ENCODE measurements at places on chromosomes 1 and 21.

DNA sequence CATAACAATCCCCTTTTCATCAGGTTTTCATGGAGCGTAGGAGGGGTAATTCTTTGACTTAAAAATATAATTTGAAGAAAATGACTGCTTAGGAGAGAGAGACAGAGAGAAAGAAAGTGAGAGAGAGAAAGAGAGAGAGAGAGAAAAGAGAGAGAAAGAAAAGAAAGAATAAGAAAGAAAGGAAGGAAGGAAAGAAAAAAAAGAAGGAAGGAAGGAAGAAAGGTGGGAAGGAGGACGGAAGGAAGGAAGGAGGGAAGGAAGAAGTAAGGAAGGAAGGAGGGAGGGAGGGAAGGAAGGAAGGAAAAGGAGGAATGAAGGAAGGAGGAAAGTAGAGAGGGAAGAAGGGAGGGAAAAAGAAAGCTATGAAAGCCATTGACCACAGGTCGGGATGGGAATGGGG, 10.8 kb upstream of the DEGS1 start:
- DNase-seq: no peak

DNA sequence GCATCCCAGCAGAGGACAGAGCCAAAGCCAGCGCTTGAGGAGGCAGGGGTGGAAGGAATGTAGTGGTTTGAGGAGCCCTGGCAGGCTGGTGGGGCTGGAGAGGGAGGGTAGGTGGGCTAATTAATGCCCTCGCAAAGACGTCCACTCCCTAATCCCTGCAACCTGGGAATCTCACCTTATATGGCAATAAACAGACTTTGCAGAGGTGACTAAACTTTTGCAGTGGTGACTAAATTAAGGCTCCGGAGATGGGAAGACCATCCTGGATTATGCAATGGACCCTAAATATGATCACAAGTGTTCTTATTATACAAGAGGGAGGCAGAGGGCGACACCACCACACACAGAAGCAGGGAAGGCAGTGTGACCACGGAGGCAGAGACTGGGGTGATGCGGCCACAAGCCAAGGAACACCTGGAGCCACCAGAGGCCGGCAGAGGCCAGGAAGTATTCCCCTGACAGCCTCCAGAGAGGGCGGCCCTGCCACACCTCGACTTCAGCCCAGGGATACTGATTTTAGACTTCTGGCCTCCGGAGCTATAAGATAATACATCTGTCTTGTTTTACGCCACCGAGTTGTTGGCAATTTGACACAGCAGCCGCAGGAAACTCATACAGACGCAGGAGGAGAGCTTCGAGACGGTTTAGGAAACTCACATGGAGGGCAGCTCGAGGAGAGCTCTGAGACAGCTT, 23.1 kb upstream of the NPPB start:
- no peak for DNase-seq

GRCh38 chr1:219682788-219683187, 69.9 kb upstream of the ZC3H11B start:
- DNase-seq: no peak

- DNase-seq: no peak
Observed at GRCh38 chr1:200659269-200659668, 10.4 kb downstream of the DDX59 start.

- no peak for DNase-seq
Observed at GRCh38 chr1:202563818-202564217, 146.4 kb downstream of the SYT2 start.

GRCh38 chr1:181084606-181084969, 3.9 kb upstream of the IER5 start:
- DNase-seq: no peak

DNA sequence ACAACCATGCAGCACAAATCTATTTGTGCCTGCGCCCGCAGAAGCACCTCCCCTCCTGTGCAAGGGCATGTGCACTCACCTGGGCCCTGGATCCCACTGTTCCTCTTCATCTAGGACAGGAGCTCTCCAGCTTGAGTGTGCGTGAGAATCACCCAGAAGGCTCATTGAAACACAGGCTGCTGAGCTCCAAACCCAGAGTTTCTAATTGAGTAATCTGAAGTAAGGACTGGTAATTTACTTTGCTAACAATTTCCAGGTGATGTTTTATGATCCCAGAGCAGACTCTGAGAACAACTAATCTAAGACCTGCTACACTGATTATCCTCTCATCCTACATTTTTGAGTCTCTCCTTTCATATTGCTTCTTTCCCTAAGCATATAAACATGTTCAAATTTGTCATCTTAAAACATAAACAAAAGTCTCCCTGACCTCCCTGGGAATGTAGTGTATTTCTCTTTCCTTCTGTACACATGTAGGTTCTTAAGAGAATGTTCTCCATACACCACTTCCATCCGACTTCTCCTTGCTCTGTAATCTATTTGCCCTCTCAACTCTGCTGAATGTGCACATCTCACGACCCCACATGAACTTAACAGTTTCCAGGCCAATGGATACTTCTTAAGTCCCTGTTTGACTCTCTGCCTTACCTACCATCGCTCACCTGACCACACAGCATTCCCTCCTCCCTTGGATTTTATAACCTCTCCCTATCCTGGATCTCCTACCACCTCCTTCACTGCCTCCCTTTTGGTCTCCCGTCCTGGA, 522.5 kb downstream of the SMYD3 start:
- no peak for DNase-seq

DNA sequence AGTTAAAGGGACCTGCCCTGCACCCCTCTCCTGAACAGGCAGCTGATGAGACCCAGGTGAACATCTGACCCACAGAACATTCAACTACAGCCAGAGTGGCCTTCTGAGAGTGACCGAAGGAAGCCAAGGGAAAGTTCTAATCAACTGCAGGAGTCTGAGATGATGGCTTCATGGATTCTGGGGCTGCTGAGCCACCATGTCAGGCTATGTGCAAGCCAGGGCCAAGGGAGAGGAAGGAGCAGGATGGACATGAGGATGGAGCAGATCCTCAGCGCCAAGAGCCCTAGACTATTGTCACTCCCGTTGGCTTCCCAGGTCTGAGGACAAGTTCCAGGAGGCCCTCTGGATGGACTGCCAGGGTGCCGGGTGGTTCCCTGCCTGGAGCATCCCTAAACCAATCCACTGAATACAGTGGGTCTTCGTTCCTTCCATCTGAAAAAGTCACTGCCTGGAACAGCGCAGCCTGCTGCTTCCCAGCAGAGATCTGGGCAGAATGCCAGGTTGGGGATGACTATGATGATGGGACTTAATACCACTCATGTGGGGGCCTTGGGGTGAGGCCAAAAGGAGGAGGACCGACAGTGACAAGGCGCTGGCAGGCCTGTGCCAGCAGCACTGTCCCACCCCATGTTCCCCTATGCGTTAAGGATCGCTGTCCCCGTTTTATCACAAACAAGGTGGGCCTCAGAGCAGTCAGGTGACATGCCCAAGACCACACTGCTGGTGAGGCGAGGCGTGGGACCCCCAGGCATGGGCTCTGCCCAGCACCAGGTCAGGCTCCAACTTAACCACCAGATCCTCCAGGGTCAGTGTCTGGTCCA, 19.8 kb downstream of the SPOCD1 start:
- no peak for DNase-seq

DNA sequence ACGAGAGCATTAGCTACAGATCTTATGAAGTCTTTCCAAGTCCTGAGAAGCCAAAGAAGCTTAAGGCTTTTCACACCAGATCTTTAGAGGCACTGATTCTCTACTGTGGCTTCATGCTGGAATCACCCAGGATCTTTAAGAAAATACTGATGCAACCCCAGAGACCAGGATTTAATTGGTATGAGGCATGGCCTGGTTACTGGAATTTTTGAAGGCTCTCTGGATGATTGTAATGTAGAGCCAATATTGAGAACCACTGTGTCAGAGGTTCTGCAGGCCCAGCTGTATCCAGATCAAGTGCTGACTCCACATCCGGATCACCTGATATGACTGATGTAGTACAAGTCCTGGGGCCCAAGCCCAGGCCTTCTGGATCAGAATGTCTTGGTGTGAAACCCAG, 105.7 kb downstream of the PLPPR5 start:
- no peak for DNase-seq

DNA sequence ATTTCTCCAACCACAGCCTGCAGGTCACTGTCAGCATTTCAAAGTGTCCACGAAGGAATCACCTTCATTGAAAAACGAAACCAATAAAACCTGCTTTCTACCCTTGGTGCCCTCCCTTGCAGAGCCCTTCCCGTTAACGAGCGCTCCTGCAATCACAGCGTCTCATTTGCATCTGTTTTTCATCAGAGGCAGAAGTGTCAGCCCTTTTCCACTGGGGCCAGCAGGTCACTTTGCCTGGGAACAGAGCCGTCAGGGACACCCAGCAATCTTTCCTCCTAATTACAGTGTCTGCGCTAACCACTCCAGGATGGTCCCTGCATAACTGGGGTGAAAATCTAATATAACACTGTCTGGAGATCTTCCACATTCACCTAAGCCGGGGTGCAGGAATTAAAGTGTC, 85.3 kb downstream of the PSMG1 start:
- DNase-seq: no peak

DNA sequence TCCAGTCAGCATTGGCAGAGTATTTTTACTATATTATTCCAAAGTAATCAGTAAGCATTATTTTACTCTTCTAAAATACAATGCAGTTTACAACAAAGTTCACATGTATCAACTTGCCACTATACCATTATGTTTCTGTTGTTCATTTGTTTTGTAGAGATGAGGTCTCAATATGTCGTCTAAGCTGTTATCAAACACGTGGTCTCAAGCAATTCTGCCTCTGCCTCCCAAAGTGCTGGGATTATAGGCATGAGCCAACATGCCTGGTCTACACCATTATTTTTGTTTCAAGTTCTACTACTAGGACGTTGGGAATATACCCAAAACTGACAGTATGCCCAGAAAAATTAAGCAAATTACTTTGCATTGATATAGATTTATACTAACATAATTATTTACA, 19.8 kb downstream of the FAF1 start:
- DNase-seq: no peak
